Mucosa of gallbladder (tissue), 1 donor: ENCODE measurements at places on chromosomes 7 and 10.

- DNase-seq, result no peak
Observed at GRCh38 chr10:15427843-15428414, 56.8 kb upstream of the FAM171A1 start.

DNA sequence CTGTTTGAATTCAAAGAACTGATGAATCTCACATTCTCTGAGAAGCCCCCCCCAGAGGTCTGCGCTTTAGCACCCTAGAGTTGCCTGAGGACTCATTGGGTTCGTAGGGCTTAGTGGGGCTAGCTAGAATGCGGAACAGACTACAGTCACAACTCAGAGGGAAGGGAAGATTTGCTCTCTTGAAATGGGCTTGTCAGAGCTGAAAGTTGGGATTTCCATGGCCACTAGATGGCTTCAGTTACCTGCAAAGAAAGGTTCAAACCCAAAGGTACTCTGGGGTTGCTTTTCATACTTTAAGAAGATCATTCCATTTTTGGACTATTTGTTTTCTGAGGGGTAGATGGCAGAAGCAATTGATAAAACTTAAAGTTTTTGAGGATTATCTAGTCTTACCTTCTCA lies 205.0 kb downstream of the BBS9 start:
- DNase-seq, result no peak

- no peak for DNase-seq
Observed at GRCh38 chr10:124423813-124424212, 5.1 kb upstream of the OAT start.

- DNase-seq, result no peak
Observed at GRCh38 chr7:55521917-55522902, 50.1 kb downstream of the VOPP1 start.

GRCh38 chr7:95157381-95157780 lies 167.0 kb downstream of the PON1 start:
- DNase-seq, result no peak

DNA sequence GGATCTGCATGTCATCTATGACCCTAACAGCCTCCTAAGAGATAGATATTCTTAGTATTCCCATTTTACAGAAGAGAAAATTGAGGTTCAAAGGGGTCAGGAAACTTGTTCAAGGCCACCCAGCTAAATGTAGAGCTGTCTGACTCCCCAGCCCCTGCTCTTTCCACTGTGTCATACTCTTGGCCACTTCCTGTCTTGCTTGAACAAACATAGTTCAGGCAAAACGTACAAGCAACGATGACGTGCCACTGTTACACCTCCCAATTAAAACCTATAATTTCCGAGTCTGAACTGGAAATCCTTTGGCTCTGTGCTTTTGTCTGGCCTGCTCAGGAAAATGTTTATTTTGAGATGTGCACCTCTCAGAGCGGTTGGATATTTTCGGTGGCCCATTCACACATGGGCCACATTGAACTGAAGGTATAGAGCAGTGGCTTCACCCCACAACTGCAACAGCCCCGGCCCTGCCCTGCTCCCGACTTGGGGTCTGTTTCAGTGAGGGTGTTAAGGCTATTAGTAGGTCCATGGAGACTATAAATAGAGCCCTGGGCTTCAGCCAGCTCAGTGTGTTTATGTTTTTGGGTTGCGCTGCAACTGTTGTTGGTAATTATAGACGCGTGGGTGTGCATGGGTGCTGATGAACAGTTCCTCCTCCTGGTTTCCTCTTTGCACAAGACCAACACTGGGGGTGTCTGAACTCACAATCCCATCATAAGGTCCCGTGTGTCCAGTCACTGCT lies 172.3 kb upstream of the ADO start:
- peak; percentile 35 for DNase-seq

DNA sequence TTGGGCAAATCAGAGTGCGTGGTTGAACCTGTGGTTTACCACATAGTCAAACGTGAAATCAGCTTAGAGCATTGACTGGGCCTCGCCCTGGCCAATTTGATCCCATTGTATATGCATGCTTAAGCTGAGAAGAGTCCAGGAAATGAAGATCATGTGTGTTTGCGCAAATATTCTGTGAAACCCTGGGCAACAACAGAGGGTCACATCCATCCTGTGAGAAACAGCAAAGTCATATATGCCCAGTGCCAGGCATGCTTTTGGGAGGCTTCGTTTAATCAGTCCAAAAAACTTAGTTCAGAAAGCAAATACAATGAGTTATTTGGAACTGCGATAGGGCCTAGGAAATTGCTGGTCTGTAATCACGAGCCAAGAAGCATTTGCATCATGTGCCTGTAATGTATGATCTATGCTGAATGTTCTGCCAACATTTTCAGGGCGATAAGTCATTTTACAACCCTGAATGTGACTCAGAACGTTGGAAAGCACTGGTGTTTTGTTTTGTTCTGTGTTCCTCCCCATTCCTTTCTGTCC lies 412.1 kb upstream of the CELF2 start:
- peak; percentile 10 for DNase-seq

- DNase-seq, result no peak
Observed at GRCh38 chr10:47300429-47300931, 483 bp downstream of the GDF10 start.
